Stimulated activated CD4-positive, alpha-beta T cell treated with anti-CD3 and anti-CD28 coated beads, Interleukin-15, amount 100 ng/mL, for 1 hour (primary cell): ENCODE measurements at places on chromosomes 6 and 20.

GRCh38 chr6:112130878-112131277, 43.5 kb downstream of the FAM229B start:
- DNase-seq: no peak

GRCh38 chr6:120355822-120356221, 978.5 kb downstream of the TBC1D32 start:
- no peak for DNase-seq

GRCh38 chr6:84392261-84392660, 164.8 kb upstream of the CEP162 start:
- no peak for DNase-seq

- no peak for DNase-seq
Measured at GRCh38 chr20:53838311-53838868, 232.0 kb downstream of the BCAS1 start.

- DNase-seq: no peak
Measured at GRCh38 chr6:138559143-138559542, 59.8 kb upstream of the NHSL1 start.

- DNase-seq: peak; percentile 87
Measured at GRCh38 chr6:133952815-133953633, at the start of gene TBPL1. TBPL1 (plus strand) TSS chr6:133953224; CDS start chr6:133980126, 26,902 bp downstream.

DNA sequence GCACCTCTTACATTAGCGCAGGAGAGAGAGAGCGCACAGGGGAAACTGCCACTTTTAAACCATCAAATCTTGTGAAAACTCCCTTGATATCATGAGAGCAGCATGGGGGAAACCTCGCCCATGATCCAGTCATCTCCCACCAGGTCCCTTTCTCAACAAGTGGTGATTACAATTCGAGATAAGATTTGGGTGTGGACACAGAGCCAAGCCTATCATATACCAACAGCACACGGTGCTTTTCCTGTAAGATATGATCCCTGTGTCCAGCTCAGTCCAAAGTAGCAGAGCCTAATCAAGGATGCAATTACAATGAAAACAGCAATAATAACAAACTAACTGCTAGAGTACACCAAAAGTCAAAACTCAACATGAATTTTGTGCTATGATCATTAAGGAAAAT, 148.7 kb upstream of the TCF21 start:
- no peak for DNase-seq

DNA sequence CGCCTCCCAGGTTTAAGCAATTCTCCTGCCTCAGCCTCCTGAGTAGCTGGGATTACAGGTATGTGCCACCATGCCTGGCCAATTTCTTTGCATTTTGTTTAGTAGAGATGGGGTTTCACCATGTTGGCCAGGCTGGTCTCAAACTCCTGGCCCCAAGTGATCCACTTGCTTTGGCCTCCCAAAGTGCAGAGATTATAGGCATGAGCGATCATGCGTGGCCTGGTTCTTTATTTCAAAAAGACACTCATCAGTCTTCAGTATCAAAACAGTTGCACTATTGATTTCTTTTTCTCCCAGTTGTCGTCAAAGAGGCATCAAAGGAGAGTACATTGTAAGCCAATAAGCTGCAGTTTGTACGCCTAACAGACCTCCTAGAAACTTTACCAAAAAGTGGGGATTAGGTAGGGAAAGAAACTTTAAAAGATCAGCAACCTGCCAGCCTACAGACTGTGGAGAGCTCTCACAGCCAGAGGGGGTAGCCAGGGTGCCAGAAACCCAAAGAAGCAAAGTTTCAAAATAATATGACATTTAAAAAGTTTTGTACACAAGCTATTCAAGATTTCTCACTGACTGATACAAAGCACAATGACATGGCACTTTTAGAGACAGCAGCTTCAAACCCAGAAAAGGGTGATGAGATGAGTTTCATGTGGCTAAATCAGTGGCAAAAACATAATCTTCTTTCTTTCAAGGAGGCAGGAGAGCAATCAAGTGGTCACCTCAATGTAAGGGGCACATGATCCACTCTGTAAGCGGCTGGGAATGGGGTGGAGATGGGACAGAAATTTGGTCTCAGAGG, 83.0 kb upstream of the RALY start:
- no peak for DNase-seq

- no peak for DNase-seq
Measured at GRCh38 chr20:62611819-62612218, 30.5 kb upstream of the SLCO4A1 start.

DNA sequence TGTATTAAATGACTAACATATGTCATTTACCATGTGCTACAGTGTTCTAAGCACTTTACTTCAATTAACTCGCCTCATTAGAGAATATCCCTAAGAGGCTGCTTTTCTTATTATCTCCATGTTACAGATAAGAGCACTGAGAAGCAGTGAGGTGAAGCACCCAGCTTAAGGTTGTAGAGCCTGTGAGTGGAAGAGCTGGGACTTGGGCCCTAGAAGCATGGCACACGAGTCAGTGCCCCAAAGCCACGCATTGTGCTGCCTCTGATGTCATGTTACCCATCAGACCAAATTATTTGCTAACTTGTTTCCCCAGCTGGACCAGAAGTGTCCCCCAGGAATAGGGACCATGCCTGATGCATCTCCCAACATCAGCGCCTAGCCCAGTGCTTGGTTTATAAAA, 34.1 kb downstream of the POFUT1 start:
- no peak for DNase-seq

GRCh38 chr6:135147637-135148592, 33.2 kb upstream of the MYB start:
- DNase-seq: no peak

DNA sequence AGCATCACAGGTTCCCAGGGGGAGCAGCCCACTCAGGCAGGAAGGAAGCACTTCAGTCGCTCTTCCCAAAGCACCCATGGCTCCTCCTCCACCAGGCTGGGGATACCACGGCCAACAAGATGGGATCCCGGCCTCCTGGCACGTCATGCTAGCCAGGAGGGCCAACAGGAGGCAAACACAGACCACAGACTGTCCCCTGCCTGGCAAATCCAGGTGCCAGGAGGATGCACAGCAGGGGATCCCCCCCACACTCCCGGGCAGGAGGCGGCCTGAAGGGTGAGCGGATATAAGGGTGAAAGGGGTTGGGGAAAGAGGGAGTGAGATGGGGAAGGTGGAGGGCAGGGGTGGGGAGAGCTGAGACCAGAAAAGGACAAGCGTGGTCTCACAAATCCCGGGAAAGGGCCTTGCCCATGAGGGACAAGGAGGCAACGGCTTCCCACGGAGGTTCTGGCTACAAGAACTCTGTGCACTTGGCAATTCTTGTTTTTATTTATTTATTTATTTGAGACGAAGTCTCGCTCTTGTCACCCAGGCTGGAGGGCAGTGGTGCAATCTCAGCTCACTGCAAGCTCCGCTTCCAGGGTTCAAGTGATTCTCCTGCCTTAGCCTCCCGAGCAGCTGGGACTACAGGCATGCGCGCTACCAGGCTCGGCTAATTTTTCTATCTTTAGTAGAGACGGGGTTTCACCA, 7.2 kb downstream of the PXDC1 start:
- no peak for DNase-seq

DNA sequence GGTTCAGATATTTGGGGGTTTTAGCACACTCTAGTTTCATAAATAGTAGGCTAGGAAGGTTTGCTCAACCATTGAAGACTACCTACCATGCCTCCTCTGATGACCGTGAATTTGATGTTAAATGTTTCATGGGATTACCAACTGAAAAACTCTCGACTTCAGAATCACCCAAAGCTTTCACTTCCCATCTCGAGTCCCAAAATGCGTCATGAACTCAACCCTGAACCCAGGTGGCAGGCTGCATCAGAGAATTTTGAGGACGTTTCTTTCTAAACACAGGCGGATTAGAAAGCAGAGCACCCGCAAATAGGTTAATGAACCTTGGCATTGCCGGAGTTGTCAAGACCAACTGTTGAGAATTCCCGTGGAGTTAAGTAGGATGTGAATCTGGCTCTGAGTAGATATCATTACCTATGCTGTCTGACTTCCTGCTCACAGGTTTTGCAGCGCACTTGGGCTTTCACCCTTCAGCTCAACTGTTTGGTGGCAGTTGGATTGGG, 98.4 kb upstream of the ADTRP start:
- DNase-seq: no peak
